ENCODE measurements at places on chromosomes 5 and 9.

GRCh38 chr9:76529653-76530052 is 70.7 kb downstream of the GCNT1 start:
- no peak for DNase-seq

GRCh38 chr9:81035171-81035570 is 654.2 kb downstream of the TLE1 start:
- DNase-seq, result no peak

DNA sequence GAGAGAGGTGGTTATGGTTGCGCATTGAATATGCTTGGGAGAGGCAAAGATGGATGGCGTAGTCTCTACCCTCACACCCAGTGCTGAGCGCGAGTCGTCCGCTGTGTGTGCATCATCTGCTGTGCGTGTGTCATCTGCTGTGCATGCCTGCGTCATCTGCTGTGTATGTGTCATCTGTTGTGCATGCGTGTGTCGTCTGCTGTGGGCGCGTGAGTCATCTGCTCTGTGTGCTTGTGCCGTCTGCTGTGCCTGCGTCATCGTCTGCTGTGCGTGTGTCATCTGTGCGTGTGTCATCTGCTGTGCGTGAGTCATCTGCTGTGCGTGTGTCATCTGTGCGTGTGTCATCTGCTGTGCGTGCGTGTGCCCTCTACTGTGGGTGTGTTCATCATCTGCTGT is 68.0 kb upstream of the IRX4 start:
- DNase-seq, result no peak

DNA sequence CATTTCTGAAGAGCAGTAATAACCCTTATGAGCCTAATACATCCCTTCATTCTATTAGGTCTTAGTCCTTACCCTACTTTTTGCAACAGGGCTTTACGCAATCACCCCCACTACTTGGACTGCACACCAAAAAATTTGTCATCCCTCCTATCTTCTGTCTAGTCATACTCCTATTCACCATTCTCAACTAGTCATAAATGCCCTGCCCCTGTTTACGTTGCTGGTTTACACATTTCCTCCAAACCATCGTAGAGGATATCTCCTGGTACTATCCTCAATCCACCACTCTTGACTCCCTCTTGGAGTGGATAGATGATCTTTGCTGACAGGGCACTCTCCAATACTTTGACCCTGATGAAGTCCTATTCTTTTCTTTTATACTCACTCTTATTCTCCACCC is 98.2 kb upstream of the CCNG1 start:
- no peak for DNase-seq

GRCh38 chr9:110111868-110112267 is 96.1 kb downstream of the C9orf152 start:
- no peak for DNase-seq

GRCh38 chr5:21212026-21212425 is 1224.0 kb upstream of the CDH18 start:
- no peak for DNase-seq

Data from stimulated activated CD4-positive, alpha-beta T cell treated with anti-CD3 and anti-CD28 coated beads, Interleukin-4, amount 100 ng/mL, for 4 hours (primary cell).